ENCODE measurements at places on chromosomes 5 and 9.

GRCh38 chr5:115079924-115080623, 89.6 kb downstream of the TRIM36 start:
- DNase-seq: no peak

- DNase-seq: no peak
Measured at GRCh38 chr9:113520109-113520642, 56.6 kb downstream of the RGS3 start.

DNA sequence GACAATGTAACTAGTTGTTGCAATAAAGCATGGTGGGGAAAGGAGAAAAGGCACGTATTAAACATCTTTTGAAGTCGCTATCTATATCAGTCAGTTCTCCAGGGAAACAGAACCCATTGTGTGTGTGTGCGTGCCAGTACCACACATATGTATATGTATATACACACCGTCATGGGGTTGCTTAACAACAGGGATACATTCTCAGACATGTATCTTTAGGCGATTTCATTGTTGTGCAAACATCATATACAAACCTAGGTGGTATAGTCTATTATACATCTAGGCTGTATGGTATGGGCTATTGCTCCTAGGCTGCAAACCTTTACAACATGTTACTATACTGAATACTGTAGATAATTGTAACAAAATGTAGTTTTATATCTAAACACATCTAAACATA, 2.3 kb downstream of the CDKN2B-AS1 start:
- no peak for DNase-seq

DNA sequence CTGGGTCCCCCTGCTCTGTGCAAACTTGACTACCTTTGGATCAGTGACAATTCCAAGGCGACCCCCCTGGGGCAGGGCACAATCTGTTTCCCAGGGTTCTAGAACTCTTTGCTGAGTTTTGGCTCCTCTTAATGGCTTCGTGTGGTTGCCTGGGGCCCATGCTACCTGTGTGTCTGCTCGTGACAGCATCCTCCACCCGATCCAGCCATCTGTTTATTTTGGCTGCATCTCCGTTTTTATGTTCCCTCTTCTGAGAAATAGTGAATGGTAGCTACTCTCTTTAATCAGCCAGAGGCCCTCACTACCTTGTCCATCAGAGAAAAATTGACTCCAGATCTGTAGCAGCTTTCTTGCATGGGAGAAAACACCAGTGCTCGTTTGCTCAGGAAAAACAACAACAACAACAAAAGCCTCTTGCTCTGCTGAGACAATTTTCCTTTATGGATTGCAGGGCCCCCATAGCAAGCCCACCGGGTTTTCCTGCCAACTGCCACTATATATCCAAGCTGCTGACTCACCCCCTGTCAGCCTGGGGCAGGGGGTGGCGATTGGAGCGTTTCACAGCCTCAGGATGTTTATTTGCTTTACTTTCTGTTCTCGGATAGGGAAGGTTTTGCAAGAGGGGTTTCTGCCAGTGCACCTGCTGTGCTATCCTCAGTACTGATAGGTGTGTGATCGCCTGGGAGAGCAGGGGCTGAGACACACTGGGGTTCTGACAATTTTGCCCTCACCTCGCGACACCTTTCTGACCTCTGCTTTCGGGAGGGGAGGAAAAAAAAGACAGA, 607.8 kb downstream of the BNC2 start:
- no peak for DNase-seq

DNA sequence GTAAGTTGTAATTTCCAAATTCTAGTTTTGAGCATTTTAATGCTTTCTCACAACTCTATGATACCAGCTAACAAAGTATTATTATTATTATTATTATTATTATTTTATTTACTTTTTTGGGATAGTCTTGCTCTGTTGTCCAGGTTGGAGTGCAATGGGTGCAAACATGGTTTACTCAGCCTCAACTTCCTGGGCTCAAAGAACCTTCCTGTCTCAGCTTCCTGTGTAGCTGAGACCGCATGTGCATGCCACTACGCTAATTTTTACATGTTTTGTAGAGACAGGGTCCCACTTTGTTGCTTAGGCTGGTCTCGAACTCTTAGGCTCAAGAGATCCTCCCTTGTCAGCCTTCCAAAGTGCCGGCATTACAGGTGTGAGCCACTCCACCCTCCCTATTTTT, 27.0 kb downstream of the LRRC70 start:
- DNase-seq: no peak
